ENCODE measurements at places on chromosomes 2 and 18.

GRCh38 chr2:44705876-44706480 lies 235.5 kb upstream of the SIX3 start:
- no peak for DNase-seq

DNA sequence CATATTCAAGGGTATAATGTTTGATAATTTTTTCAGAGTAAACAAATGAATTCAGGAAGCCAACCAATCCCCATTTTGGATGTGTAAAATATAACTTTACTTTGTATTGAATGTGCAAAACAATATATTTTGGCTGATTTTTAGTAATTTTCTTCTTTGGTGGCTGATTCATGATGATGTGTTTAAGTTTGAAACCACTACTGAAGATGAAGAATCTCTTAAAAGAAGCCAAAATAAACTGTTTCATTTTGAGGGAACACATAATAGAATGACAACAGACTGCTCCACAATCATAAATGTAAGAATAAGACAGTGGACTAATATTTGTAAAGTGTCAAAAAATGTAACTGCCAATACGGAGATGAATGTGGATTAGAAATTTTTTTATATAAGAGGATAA lies 52.5 kb upstream of the TRIM43 start:
- no peak for DNase-seq

DNA sequence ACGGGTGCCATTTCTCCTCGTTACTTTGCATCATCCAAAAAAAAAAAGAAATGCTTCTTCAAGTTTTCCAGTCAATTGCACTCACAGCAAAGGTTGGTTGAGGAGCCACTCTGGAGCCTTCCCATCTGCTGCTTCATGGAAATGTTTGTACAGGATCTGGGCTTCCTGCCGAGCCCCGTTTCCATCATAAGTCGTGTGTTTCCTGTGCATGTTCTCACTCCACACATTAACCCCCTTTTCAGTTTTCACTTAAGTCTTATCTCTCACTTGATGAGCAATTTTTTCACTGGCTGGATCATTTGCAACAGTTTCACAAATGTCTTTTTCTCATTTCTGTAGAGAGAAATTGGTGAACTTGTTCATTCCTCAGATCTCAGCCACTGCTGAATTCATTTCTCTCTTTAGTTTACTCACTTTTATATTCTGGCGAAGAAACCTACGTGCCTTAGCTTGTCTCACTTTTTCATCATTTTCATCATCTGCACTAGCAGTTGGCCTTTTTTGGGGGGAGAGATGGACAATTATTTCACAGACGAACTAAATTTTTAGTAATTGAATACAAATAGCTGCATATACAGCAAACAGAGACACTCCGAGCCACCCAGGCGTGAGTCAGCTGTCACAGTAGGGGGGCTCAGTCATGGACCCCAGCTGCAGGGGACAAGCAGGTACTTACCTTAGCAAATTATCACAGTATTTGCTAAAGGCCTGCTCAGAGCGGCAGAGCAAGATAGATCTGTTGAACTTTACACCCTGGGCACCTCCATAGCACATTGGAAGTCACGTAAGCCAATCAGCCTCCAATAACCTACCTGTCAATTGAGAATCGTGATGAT lies 750.8 kb upstream of the ID2 start:
- no peak for DNase-seq

- no peak for DNase-seq
Measured at GRCh38 chr2:131417886-131418285, 53.9 kb upstream of the RAB6D start.

DNA sequence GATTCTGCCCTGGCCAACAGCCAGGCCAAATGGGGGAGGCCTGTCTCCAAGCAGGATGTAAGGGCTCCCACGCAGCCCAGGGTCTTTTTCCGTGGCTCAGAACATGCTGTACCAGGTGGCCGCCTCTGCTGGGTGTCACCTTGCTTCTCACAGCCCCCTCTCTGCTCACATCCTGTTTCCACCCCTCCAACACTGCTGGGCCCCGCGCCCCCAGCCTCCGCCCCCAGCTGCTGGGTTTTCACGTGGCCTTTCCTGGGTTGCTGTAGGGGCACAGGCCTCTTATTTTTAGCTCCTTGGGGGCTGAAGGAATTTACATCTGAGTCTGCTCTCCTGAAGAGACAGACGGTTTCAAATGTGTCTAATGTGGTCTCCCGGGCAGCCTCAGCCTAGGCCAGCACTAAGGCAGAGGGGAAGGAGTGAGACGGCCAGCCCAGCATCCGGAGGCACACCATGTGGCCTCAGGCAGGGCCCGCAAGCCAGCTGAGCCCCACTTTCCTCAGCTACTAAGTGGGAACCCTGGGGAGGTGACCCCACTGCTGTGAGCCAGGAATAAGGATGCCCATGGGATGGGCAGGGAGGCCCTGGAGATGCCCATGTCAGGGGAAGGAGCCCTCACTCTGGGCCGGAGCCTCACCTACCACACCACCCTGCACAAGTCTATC lies 18.7 kb upstream of the DUSP2 start:
- DNase-seq: no peak

DNA sequence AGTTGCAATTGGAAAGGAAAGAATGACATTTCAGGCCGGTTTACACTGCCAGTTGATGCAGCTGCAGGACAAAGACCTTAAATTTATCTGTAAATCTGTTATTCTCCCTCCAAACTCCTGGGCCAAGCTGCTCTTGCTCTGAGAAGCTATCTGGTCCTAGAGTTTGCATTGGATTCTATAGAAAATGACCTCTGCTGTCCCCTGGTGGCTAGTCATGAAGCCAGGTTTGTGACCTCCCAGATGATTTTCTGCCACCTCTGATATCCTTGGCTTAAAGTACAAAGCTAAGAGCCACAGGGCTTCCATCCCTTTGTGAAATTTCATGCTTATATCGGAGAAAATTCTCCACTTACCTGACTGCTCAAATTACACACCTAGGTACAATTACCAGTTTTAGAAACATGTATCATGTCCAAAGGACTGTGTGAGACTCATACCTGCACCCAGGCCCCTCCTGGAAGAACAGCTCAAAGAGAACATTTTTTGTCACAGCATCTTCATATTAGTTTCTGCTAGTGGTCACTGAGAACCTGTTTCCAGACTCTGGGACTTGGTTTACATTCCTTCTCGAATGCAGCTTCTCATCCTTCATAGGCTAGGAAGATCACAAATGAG lies 28.9 kb upstream of the IER3IP1 start:
- peak; percentile 69 for DNase-seq

DNA sequence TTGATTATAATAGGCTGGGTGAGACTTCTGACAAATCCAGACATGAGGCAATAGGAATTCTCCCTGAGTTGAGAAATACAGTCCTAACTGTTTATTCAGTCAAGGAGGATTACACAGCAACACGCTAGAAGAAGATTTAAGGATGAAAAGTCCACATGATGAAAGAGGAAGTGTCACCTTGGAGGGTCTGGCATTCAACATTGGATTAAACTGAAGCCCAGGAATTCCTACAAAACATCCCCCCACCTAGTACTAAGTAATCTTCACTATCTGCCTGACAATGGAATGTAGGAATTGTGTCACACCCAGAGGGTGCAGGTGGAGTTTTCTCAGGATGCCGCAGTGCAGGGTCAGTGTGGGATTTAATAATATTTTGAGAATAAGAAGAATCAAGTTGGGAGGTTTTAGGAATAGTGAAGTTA lies 142.4 kb downstream of the SOCS6 start:
- no peak for DNase-seq

GRCh38 chr2:157784169-157784822 lies 91.8 kb downstream of the ACVR1 start:
- DNase-seq: no peak

Data from suppressor macrophage treated with lipopolysaccharide for 1 hour (primary cell).